ENCODE measurements at places on chromosomes 1 and 21.

GRCh38 chr1:44808063-44808937 is at the start of gene BTBD19:
BTBD19 (plus strand) TSS chr1:44808523; CDS start chr1:44808821, 298 bp downstream.
- DNase-seq: peak; percentile 88

DNA sequence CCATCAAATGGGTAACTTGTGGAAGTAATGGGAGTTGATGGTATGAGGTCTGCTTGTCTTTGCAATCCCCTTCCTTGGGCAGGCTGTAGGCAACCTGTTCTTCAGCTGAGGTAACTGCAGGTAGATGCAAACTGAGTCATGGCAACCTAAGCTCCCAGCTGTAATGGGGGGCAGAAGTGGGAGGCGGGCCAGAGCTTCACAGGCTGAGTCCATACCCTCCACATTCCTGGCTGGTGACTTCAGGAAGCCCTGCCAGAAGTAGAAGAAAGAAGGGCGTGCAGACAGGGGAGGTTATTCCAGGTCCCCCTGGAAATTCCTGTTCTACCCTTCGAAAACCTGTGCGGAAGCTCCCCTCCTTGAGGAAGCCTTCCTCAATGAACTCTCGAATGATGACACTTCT is 44.9 kb downstream of the ARHGEF11 start:
- DNase-seq: peak; percentile 36

DNA sequence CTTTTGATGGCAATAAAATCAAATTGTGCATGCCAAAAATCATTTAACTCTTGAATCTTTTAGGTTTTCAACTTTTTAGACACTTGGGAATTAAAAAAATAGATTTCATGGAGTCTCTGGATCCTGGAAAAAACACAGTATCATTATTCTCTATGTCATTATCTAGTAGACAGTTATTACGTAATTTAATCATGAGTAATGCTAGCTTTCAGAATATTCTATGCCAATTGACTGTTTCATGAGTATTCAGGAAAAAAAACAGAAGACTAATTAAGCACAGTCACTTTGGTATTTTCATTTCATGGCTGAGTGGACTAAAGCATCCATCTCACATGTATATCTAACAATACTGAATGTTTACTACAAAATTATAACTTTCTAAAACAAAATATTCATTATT is 44.0 kb downstream of the ODF2L start:
- no peak for DNase-seq

DNA sequence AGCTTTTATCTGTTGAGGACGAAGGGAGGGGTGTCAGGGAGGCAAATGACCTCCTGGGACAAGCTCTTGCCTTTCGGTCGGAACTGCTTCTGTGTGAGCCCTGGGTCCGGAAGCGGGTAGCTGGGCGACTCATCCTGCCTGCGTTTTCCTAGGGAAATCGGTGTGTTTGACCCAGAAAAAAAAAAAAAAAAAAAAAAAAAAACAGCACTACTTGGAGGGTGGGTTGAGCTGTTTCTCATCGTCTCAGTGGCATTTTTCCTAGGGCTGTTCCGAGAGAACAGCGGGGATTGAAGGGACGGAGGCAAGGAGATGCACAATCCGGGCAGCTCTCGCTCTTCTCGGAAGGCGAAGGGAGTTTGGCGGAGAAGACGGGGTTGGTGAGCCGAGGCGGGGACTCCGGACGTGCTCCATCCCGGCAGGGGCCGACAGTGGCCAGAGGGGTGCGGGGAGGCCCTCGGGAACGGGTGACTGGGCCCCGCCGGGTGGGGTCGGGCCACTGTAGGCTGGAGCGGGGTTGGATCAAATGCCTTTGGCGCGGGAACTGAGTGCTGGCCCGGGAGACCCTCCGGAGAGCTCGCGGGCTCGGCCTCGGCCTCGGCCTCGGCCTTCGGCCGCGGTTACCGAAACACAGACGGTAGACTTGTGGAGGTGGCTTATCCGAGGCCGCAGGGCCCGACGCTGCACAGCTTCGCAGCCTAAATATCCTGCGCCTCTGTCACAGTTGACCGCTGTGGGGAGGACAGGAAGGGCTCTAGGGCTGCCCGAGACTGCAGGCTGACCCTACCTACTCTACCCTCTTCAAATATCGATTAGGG is 2.4 kb upstream of the BARHL2 start:
- DNase-seq: no peak
